Renal cortical epithelial cell (primary cell): ENCODE measurements at places on chromosomes 1 and 21.

- DNase-seq: no peak
These were observed 110.9 kb upstream of the IRF2BP2 start for GRCh38 chr1:234720709-234721441.

DNA sequence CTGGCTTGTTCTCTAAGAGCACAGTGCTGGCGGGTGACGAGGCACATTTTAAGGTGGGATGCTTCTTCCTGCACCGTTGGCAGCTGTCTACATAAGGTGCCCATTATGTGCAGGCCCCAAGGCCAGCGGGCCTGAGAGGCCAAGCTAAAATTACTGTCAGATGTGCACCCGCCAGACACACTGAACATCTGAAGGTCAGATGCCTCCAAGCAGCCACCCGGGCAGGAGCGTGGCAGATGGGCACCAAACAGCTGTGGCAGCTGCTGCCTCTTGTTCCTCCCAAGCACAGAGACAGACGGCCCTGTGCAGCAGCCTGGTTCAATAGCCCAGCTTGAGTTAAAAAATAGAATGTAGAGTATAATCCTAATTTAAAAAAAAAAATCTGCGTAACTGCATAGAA, 211.9 kb upstream of the EDN2 start:
- DNase-seq: no peak

DNA sequence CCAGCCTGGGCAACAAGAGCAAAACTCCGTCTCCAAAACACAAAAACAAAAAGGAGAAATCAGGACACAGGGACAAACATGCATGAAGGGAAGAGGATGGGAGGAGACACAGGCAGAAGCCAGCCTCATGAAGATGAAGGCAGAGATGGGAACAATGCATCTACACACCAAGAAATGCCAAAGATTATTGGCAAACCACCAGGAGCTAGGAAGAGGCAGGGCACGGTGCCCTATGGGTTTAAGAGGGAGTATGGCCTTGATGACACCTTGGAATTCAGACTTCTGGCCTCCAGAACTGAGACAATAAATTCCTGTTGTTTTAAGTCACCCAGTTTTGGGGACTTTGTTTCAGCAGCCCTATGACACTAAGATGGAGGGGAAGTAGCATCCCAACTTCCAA, 5.2 kb downstream of the TMPRSS3 start:
- DNase-seq: no peak

- DNase-seq: no peak
These were observed 20.2 kb downstream of the WDR64 start for GRCh38 chr1:241672301-241672700.

- no peak for DNase-seq
These were observed 122.8 kb upstream of the RAB4A start for GRCh38 chr1:229148041-229148671.

GRCh38 chr1:172733815-172734214, 74.9 kb downstream of the FASLG start:
- DNase-seq: no peak

GRCh38 chr1:225349826-225350225, 78.0 kb downstream of the LBR start:
- no peak for DNase-seq

DNA sequence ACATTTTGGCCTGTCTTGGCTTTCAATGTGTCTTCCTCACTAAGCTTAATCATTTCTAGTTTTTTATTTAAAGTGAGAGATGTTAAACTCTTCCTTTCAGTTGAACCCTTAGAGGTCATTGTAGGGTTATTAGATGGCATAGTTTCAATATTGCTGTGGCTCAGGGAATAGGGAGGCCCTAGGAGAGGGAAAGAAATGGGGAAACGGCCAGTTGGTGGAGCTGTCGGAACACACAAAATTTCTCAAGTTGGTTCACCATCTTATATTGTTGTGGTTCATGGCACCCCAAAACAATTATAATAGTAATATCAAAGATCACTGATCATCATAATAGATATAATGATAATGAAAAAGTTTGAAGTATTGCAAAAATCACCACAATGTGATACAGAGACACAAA, 31.4 kb upstream of the KAZN start:
- no peak for DNase-seq

GRCh38 chr21:17539743-17540341, 27.0 kb downstream of the CXADR start:
- no peak for DNase-seq

GRCh38 chr1:4327142-4327541, 327.3 kb upstream of the AJAP1 start:
- DNase-seq: no peak

DNA sequence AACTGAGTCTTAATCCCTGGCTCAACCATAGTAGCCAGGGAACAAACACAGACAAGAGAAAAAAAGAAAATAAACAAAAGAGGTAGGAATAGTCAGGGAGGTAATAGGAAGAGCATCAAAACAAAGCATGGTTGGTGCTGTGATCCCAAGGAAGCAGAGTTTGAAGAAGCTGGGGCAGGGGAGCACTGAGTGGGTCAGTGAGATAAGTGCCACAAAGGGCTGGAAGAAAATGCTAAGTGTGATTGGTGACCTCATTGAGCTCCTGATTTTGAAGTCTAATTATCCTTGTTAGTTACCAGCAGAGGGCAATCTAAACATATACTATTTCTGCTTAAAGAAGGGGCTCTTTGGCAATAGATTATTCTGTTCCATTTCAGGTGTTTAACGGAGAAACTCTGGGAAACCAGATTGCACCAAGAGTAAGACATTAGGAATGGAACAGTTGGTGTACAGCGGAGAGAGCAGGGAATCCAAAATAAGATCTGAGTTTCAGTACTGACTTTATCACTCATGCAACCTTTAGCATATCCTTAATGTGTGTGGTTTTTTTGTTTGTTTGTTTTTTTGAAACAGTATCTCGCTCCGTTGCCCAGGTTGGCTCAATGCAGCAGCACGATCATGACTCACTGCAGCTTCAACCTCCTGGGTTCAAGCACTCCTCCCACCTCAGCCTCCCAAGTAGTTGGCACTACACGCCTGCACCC, 30.7 kb upstream of the KIAA1614 start:
- DNase-seq: peak; percentile 81

DNA sequence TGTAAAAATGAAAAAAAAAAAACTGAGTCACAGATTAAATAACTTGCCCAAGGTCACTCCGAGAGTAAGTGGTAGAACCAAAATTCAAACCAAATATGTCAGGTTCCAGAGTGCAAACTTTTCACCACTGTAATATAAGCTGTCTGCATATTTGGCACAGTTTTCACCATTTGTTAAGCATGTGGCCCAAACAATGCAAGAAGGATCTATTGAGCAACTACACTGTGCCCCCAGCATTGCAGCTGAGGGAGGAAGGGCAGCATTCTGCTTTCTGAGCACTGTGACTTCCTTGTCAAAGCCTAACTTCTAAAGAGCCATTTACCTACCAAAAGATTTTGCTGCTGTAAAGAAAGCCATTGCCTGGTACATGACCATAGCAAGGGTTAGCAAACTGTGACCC, 133.4 kb downstream of the SYT2 start:
- peak; percentile 77 for DNase-seq
